ENCODE measurements at places on chromosomes 12 and 14.

DNA sequence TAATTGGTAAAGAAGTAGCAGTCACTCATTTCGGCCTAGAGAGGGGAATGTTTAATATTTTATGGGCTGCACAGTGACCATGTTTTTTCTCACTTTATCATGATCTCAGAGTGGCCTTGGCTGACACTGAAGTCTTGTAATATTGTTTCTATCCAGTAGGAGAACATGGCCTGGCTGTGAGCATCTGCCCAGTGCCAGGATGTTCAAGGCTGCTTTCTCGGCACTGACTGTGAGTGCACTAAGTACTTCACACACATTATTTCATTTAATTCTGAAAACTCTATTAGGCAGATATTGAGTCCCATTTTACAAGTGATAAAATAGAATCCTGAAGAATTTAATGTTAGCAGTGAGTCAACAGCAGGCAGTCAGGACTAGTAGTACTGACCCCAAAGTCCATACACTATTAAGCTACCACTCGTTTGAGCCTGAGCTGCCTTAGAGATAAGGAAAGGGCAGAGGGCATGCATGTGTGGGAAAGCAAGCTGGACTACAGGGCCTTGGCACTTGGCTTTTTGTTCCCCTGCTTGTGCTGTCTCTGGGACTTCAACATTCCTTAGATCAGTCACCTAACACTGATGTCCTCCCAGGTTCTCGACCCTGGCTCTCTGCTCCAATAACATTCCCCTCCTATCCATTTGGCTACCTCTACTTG, 42.2 kb upstream of the APPL2 start:
- DNase-seq = no peak

GRCh38 chr12:4153343-4153892, 120.1 kb upstream of the CCND2 start:
- DNase-seq = no peak

- no peak for DNase-seq
These were observed 63.2 kb upstream of the RD3L start for GRCh38 chr14:104005489-104005888.

DNA sequence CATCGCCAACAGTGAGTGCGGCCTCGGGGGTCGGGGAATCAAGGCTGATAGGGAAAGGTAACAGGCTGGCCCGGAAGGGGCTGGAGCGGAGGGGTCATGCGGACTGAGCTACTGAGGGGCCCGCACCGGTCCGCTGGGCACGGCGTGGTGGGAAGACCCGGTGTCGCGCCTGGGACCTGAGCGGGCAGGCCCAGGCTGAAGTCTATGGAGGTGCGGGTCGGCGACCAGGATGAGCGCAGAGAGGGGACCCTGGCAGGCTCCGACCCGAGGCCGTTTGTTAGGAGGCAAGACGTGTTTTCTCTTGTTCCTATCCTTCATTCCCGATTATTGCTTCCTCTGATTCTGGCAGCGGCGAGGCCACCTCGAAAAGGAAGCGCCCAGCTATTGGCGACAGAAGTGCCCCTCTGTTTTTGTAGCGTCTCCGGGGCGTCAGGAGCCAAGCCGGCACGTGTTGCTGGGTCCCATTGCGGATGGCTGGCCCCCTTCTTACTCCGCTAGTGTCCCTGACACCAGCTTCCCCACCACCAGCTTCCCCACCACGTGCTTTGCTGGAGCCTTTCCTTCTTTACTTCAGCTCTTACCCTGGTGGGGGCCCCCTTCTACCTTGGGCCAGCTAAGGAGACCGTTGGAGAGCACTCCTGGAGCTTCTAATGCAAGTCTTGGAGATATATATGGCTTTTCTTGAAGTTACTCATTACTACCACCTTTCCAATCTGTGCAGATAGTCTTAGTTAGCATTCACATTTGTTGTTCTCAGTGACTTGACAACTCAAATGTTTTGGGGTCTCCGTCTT, 653 bp downstream of the PA2G4 start:
- no peak for DNase-seq

DNA sequence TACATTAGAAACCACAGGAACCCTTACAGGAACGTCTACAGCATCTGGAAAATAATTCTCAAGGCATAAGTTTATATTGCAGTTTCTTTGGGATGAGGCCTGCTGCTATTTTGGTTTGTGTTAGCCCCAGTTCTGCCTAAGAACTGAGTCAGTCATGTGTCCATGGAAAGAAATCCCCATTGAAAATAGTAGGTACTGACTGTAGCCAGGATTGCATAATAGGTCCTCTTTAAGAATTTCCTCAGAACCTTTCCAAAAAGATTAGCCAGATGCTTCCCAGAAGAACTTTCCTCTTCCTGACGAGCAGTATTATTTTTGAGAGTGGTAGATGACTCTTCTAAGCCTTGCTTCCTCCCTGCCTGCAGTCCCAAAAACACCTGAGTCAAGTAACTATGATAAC, 52.6 kb downstream of the RASSF8 start:
- no peak for DNase-seq

- peak; percentile 77 for DNase-seq
These were observed 20.1 kb upstream of the RTN1 start for GRCh38 chr14:59890676-59891075.

DNA sequence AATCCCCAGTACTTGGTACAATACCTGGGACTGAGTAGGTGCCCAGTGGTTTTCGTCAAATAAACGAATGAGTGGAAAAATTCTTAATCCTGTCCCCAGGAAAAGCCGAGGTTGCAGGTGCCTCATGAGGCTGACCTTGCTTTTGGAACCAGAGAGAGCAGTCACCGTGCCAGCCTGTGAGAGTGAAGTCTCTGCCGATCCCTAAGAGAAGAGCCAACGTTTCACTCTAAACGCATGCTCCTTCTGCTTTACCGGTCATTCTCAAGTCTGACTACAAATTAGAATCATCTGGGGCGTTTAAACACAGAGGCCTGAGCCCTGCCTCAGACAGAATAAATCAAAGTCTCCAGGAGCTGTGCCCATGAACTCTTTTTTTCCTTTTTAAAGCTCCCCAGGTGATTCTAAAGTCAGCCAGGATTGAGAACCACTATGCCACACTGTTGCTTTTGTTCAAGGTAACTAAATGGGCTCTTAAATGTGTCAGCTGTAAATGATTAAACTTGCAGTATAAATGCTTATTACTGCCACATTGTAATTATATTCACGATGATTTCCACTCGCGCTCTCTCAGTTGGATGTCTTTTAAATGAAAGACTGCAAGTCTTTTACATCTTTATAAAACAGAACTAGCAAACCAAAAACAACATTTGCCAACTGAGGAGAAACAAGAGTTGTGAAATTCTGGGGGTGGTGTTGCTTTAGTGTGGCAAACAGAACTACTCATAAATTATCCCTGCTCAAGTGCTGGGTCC, 26.9 kb downstream of the TCP11L2 start:
- peak; percentile 36 for DNase-seq

DNA sequence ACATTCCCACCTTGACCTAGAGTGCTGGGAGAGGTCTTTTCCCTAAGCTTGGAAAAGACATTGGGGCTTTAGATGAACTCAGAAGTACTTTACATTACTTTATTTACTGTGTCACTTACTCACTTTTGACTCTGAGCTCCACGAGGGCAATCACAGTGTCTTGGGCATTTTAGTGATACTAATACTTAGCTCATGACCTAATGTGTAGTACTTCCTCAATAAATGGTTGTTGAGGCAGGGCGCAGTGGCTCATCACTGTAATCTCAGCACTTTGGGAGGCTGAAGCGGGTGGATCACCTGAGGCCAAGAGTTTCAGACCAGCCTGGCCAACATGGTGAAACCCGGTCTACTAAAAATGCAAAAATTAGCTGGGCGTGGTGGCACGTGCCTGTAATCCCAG, 19.8 kb upstream of the SNAPC1 start:
- DNase-seq = no peak

DNA sequence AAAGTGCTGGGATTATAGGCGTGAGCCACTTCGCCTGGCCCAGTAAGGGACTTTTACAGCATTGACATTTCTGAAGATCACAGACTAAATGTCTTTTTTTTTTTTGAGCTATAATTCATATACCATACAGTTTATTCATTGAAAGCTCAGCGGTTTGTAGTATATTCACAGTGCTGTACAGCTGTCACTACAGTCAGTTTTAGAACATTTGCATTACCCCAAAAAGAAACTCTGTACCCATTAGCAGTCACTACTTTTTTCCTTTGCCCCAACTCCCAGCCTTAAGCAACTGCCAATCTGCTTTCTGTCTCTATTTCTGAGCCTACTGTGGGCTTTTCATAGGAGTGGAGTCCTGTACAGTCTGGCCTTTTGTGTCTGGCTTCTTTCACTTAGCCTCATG, 8.2 kb downstream of the BRI3BP start:
- DNase-seq = no peak

DNA sequence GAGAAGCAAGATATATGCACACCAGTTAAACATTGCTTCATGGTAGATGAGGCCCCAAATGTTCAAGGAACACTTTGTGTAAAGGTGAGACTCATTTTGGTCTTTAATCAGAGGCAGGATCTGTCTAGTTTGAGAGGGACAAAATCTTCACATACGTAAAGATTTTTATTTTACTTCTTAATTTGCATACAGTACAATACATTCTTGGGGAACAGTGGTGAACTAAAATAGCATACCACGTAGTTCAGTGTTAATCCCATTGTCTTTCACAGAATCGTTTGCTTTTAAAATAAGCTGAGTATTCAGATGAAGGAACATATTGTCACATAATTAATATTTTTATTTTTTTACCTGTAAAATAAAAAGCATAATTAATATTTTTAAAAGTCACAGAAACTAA, 43.3 kb downstream of the GPATCH2L start:
- no peak for DNase-seq

- DNase-seq = no peak
These were observed 7.0 kb downstream of the CSRNP2 start for GRCh38 chr12:51076236-51076930.

DNA sequence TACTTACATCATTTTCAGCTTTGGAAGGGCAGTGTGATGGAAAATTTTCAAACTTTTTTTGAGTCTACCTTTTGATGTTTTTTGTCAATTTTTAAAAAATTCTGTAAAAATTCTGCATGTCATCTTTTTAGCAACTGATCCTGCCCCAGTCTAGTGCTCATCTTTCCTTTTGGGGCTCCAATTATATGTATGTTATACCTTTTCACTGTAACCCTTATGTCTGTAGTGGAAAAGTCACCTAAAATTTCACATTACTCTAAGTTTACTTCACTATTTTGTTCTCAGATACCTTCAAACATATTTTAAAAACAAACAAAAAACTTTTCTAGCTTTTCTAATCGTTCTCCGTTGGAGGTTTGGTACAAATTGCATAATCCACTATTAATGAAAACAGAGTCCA, 32.5 kb upstream of the MYRFL start:
- no peak for DNase-seq

GRCh38 chr14:68552075-68552474, 240.8 kb downstream of the ZFP36L1 start:
- DNase-seq = no peak

DNA sequence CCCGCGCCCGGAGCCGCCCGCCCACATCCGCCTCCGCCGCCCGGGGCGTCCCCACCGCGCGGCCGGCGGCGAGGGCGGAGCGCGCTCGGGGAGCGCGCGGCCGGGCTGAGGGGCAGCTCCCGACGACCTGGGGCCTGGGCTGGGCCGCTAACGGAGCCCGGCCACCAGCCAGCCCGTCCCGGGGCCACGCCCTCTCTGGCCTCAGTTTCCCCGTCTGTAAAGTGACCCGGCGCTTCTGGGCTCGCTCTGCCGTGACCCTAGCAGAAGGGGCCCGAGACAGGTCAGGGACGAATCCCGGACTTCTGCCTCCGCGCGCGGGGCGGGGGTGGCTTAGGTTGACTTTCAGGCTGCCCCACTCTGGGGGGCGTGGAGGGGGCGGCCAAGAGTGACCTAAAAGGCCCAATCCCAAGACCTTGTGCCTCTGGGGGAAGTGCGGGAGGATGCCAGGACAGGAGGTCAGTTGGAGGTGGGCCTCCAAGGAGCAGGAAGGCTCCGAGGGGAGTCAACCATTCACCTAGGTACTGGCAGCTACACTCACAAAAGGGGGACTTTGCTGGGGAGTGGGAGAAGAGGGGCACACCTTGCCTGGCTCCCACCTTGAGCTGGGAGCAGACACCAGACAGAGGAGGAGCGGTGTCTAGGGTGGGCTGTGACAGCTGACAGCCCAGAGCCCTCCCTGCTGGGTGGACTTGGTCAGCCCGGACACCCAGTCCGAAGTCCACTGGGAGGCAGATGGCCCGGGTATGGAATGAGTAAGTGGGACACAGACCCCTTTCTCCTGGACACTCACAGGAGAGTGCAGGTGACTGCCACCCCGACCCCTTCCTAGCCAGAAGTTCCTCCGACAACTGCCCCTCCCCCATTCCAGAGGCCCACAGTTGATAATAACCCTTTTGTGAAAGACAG, 486 bp upstream of the AKT1 start:
- DNase-seq = peak; percentile 55

DNA sequence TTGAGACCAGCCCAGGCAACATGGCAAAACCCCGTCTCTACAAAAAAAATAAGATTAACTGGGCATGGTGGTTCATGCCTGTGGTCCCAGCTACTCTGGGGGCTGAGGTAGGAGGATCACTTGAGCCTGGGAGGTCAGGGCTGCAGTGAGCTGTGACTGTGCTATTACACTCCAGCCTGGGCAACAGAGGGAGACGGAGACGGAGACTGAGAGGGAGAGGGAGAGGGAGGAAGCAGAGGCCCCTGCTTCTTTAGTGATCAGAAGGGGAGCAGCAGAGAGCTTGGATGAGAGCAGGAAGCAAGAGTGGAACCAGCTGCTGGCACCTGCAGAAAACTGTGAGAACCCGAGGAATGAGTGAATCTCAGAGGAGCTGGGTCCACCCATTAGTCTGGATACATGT, 45.9 kb downstream of the ISCA2 start:
- DNase-seq = no peak

- no peak for DNase-seq
These were observed 582.7 kb downstream of the RERGL start for GRCh38 chr12:17507336-17507735.

DNA sequence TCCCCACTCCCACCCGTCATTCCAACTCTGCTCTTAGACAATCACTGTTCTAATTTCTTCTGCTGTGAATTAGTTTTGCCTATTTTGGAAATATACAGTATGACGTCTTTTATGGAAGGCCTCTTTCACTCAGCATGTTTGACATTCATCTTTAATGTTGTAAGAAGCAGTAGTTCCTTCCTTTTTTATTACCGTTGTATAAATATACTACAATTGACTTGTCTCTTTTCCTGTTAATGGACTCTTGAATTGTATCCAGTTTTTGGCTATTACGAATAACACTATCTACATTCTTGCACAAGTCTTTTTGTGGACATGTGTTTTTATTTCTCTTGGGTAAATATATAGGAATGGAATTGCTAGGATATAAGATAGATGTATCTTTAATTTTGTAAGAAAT, 4.9 kb upstream of the PMCH start:
- no peak for DNase-seq

DNA sequence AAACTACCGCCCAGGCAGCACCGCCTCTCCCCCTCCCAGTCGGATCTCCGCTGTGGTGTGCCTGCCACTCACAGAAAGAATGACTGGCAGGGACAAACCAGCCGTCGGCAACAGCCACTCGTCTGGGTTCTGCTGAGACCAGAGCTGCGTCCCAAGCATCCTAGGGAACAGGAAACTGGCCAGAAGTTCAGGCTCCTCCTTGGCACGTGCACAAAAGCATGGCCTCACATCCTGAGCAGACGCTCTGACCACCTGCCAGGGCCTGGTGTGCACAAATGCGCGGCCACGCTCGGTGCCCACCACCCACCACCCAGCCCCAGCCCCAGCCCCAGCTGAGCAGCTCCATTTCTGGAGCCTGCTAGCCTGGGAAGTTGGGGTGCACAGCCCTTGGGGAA, 214.8 kb downstream of the DPF3 start:
- peak; percentile 15 for DNase-seq

Data from COR-L47 (cell line).